ENCODE measurements at places on chromosomes 11 and 22.

DNA sequence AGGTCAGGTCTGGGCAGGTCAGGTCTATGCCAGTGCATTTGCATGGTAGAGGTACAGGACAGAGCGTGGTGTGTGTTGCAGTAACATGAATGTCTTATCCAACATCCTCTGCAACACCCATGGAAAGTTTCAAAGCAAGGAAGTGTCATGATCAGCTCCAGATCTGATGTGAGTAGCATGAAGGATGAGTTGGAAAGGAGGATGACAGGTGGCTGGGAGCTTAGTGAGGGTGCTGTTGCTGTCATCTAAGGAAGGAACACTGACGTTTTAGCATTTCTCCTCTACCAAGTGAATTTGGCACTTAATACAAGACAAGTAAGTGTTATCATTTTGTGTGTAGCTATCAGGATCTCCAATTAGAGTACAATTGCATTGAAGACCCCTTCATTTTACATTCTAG lies 65.1 kb downstream of the GRK3 start:
- DNase-seq, result no peak

DNA sequence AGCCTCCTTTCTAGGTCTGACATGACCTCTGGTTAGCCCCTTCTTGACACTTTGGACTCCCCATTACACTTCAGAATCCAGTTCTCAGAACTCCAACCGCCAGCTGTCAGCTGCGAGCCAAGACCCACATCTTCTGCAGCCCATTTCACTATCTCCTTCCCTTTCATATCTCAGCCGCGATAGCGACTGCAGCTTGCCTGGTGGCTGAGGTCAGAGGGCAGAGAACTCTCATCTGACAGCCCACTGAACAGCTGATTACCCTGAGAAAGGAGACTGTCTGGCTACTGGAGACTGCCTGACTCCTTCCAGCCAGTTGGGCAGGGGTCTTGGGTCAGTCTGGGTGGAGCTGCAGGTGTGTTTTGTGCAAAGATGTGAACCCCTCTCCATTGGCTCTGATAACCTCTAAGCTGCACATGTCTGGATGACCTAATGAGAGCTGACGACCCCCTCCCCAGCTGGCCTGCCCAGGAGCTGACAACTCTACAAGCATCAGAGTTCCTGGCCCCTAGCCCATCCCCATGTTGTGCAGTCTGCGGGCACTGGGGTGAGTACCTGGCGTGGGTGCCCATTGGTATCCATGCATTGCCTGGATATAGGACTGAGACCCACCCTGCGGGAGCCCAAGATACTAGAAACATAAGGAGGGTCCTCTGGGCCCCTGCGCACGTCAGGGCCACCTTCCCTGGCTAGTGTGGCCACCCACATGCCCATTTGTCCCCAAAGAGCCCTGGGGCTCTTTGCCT lies 1.1 kb downstream of the CHRM1 start:
- no peak for DNase-seq

DNA sequence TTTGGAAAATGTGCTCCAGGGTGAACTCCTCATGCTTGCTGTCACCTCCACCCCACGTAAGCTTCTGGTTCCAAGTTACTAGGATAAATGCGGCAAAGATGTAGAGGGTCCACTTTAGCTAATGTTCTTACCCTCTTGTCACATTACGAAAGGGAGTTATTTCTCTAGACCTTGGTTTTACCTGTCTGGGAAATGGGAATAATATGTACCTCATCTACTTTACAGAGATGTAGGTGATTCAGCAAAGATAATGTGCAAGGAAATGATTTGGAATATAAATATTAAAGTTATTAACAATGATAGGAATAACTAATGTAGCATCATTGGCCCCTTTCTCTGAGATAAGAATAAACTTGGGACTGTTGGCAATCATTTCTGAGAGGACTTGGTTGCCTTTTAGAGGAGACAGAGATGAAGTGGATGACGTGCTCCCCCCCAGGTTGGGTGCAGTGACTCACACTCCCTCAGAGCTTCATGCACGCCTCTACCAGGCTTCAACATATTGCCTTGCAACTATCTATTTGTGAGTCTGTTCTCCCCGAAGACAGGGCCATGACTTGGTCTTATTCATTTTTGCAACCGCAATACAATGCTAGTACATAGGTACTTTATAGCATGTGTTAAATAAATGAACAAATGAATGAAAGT lies 97.1 kb downstream of the ME3 start:
- no peak for DNase-seq

- DNase-seq, result no peak
Measured at GRCh38 chr22:24789516-24789915, 15.0 kb upstream of the PIWIL3 start.

DNA sequence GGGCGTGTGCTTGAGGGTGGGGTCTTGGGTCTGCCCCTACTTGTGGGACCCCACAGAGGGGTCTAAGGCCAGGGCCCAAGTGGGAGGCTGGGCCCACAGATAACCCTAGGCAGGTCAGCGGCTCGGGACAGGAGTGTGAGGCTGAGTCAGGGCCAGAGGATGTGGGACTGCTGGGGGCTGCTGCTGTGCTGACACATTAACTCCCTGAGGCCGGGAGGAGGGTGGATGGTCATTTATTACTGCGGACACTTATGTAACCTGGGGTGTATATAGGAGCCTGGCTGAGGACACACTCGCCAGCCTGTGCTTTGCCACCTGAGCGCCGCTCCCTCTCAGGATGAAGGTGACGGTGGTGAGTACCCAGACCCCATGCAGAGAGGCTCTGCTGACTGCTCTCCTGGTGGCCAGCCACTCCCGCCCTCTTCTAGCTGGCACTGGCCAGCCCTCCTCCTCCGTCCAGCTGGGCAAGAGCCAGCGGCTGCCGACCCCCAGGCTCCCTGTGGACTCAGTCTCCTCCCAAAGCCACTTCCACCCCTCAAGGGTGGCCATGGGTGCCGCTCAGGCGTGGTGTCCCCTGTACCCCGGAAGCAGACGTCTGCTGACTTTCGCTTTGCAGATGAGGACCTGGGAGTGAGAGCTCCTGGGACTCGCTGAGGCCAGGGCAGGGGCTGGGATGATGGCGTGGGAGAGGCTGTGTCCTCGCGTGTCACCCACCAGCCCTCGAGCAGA lies at the start of gene MIOX:
Gene MIOX, plus strand, starts transcription at position 299 of the 729 bp plus-strand sequence. Its CDS starts 39 bp downstream, at position 338.
- DNase-seq, result no peak

DNA sequence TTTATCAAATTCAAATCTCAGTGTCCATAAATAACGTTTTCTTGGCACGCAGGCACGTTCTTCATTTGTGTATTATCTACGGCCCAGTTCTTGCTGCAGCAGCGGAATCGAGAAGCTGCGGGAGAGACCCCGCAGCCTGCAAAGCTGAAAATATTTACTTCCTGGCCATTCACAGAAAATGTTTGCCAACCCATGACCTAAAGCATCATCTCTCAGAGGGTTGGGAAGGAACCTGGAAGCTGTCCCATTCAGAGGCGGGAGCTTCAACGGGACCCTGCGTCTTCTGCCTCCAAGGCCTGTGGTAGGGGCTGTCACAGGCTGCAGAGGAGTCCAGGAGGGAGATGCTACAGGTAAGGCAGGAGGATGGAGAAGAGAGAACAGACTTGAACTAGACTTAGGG lies 319.2 kb downstream of the MN1 start:
- no peak for DNase-seq

- DNase-seq, result no peak
Measured at GRCh38 chr11:32435942-32436750, 807 bp upstream of the WT1 start.

DNA sequence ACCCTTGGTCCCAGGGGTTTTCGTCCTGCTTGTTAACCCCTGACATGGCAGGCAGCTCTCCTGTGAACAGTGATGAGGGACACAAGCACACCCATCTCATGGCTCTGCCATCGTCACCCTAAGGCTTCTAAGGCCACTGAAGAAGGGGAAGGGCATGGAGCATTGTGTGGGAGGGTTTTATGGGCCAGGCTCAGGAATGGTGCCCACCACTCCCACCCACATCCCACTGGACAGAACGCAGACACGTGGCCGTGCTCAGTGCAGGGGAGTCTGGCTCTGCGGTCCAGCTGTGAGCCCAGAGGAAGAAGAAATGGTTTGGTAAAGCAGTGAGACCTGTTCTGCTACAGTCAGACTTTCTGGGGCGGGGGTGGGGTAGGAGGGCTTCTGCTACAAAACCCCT lies 130.0 kb downstream of the CACNA1I start:
- no peak for DNase-seq

- no peak for DNase-seq
Measured at GRCh38 chr22:37095113-37095512, 14.4 kb downstream of the TMPRSS6 start.

DNA sequence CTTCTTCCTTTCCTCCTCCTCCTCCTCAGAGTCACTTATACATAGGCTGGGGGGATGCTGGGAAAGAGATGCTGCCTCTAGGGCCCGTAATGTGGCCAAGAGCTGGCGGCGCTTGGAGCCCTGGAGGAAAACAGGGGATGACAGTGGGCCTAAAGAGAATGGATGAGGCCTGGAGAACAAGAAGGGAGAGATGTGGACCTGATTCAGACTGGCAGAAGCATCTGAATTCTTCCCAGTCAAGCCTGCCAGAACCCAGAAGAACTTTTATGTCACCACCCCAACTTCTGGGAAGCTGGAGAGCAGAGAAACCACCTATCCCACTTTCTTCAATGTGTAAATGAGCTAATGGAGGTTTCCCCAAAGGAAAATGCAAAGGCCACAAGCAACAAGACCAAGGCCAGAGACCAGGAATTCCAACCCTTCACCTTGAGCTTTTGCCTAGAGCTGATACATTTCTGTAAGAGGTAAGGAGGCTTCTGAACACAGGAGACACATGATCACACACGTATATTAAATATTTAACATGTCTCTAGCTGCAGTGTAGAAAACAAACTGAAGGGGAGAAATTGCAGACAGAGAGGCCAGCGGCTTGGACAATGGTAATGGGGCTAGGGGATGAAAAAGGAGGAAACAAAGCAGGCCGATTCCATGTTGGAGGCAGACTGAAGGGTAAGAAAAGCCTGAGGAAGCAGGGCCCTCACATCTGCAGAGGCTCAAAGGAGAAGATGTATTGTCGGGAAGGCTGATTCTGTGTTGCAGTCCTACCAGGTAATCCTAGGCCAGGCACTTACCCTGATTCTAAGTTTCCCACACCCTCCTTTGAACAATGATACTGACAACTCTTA lies 1.1 kb downstream of the RRP8 start:
- no peak for DNase-seq

DNA sequence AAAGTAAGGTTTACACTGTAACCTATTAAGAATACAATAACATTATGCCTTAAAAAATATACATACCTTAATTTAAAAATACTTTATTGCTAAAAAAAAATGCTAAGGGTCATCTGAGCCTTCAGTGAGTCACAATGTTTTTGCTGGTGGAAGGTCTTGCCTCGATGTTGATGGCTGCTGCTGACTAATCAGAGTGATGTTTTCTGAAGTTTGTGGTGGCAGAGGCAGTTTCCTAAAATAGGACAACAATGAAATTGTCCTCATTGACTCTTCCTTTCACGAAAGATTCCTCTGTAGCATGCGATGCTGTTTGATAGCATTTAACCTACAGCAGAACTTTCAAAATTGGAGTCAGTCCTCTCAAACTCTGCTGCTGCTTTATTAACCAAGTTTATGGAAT lies 97.6 kb downstream of the FAT3 start:
- DNase-seq, result no peak

DNA sequence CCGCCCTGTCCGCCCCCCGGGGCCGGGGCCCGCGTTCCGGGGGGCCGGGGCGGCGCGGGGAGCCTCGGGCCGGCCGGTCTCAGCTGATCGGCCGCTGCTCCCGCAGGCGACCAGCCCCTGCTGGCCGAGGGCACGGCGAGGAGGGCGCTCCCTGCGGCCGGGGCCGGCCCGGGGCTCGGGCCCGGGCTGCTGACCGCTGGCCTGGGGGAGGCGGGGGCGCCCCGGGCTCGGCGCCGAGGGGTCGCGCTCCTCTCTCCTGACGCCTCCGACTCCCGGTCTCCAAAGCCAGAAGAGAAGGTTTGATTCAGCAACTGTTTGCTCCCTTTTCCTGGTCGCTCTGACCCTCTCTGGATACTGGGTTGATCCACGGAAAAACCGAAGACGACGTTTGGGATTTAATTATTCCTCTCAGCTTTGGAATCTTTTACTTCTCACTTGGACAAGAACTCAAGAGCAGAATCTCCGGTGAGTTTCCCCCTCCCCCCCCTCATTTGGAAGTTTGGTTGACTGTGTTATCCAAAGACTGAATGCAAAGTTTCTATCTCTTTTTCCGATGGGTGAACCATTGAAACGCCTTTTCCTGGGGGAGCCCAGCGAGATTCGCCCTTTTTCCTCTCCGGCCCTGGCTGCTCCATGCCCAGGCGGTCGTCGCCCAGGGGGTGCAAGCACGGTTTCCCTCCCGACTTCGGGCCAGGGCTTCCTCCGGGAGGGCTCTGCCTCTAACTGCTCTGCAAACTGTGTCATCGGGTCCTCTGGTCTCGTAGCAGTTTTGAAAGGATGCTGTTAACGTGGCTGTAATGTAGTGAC lies 725 bp downstream of the KDM2A start:
- peak; percentile 27 for DNase-seq

GRCh38 chr11:102155676-102156075 lies 45.4 kb downstream of the YAP1 start:
- no peak for DNase-seq

DNA sequence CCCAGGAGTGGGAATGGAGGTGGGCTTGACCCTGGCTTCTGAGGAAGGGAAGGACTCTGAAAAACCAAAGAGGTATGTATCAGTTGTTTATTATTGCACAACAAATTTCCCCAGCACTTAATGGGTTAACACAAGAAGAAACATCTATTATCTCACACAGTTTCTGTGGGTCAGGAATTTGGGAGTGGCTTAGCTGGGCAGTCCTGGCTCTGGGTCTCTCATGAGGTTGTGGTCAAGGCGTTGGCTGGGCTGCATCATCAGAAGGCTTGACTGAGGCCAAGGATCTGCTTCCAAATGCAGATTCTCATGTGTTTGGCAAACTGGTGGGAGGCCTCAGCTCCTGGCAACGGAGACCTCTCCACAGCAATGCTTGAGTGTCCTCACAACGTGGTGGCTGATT lies 17.5 kb upstream of the SMIM38 start:
- DNase-seq, result no peak

DNA sequence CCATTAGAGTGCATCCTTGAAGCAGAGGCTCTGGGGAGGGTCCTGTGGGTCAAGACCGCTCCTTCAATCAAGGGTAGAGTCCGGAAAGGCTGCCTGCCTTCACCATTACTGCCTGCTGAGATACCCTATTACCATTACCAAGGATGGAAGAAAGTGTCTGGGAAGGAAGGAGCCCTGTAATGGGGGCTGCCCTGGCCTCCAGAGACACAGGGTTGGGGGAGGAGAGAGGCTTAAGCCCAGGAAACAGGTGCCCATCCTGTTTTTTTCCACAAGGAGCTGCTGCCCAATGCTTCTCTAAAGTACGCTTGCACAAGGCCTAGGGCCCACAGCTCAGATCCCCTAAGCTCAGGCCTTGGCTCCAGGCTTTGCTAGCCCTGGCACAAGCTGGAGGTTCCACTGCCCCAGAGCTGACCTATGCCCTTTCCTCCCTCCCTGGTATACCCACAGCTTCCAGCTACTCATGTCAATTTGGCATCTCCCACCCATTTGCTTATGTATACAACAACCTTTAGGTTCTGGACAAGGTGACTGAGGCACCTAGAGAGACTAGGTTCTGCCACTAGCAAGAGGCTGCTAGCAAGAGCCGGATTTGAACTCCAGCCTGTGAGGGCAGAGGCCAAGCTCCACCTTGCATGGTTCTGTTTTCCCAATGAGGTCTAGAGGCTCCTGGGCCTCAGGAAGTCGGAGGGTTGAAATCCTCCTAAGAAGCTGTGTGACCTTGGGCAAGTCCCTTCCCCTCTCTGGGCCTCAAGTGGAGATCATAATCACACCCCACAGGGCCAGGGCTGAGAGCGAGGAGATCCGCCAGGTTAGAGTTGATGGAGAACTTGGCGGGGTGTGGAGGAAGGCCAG lies 1.5 kb upstream of the PLCB3 start:
- DNase-seq, result no peak

- DNase-seq, result no peak
Measured at GRCh38 chr11:116510886-116511650, 261.7 kb downstream of the BUD13 start.

GRCh38 chr22:49230194-49230577 lies 597.5 kb downstream of the BRD1 start:
- DNase-seq, result no peak
